ENCODE measurements at places on chromosomes 1 and 21.

DNA sequence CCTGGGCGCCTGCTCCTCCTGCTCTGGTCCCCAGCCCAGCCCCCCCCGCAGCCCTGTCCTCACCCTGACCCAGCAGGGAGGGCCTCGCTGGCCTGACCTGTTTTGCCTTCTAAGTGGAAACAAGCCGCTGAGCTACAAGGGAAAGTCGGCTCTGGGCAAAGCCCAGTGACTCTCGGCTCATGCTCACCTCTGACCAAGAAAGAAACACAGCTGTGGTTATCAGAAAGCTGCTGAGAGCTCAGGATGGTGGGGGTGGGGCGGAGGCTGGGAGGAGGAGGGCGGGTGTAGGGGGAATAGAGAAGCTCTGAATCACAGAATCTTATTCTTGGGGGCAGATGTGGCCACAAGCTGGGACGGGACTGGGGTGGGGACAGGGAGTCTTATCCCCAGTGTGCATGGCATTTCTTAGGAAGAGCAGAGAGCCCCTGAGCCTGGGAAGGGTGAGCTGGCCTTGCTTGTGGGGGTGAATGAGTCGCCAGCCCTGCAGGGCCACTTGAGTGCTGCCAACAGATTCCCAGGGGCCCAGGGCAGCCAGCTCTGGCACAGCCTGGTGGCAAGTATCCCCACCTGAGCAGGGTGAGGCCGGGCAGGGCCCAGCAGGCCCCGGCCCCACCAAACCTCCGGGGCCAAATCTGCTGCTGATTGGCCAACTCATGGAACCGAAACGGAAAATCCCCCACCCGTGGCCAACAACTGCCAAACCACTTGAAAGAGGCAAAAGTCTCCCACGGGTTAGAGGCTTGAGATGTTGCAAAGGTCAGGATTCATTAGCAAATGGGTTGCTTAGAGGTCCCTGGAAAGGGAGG is 120.6 kb downstream of the SPSB1 start:
- peak; percentile 25 for DNase-seq

DNA sequence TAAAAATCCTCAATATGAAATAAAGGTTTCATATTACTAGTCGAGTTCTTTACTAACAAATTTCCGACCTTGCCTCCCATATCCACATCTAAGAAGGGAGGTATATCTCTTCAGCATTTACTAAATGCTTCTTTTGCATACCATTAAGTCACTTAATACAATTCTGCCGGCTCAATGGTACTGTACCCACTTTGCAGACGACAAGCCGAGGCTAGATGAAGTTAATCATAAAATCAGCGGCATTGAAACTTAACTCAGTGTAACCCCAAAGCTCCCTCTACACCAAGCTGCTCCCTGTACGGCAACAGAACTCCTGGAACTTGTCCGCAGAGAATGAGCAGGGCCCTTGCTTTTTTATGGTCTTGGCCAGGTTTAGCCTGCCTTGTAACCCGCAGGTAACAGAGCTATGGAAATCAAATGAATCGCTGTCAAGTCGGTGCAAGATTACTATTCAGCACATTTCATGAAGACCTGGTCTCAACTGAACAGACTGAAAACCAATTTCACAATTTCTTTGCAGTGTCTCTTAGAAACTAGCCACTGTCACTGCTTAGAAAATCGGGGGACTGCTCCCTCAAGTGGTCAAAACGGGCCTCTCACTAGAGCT is 738 bp downstream of the INTS7 start:
- no peak for DNase-seq

DNA sequence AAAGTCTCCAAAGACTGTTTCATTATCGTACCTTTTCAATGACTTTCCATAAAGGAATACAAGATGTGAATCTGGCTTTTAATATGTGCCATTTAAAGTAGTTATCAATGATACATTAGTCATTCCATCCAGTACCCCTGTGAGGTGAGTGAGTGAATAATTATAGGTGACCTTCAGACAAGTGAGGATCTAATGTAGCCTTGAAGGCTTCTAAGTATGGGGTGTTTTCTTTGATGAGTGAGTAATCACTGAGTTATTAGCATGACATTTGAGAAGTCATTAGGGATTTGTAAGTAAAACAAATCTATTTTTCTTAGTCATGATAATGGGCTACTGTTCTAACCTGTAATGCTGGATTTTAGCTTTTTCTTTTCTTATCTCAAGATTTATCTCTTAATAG is 831.4 kb downstream of the ADGRL2 start:
- DNase-seq, result no peak

- DNase-seq, result no peak
Observed at GRCh38 chr21:26085127-26085526, 85.4 kb downstream of the APP start.

DNA sequence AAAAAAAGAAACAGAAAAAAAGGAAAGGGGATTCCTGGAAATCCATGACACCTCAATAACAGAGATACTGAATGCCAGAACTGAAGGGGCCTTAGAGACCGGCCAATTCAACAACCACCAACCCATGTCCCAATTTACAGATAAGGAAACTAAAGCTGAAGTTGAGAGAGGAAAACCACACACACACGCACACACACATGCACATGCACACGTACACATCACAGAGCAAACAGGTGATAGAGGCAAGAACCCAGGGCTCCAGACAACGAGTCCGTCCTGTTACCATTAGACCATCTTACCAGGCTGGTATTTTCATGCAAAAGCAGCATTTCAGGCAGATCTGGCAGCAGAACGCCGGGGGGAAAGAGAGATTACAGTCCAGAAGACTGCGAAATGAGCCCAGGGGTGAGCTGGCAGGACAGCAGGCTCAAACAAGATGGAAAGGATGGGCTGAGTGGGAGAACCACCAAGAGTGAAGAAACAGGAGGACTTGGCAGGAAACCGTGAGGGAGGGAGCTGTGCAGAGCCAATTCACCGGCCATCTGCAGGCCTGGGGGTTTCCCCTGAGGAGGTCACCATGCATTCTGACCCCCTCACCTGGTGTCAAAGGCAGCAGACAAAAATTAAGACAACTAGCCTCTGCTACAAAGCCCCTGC is 43.5 kb downstream of the PAFAH2 start:
- DNase-seq, result no peak

- DNase-seq, result no peak
Observed at GRCh38 chr1:98565951-98566350, 95.6 kb upstream of the SNX7 start.

Measured in activated gamma-delta T cell treated with anti-CD3 and anti-CD28 coated beads, Interleukin-2, amount 50 U/mL, for 16 hours (primary cell).